Neuronal stem cell (in vitro differentiated cells): ENCODE measurements at places on chromosomes 5 and 9.

- DNase-seq = no peak
These were observed 134.0 kb downstream of the KCTD16 start for GRCh38 chr5:144304688-144305087.

GRCh38 chr5:171840066-171840465, 54.4 kb downstream of the SMIM23 start:
- no peak for DNase-seq

- DNase-seq = no peak
These were observed 4.1 kb downstream of the GALNT10 start for GRCh38 chr5:154194345-154195329.

DNA sequence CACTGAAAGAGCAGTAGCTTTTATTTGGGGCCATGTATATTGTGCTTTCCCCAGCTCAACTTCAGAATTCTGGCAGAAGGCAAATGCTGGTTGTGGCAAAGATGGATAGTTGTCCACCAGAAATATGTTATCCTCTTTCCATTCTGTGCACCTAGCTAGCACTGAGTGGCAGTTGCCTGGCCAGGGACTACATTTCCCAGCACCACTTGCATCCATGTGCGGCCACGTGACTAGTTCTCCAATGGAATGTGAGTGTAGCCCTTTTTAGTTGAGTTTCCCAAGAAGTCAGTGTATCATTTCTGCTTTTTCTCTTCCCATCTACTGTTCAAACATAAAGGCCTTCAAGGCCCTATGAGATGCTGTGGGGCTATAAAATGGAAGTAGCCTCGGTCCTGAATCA, 354.0 kb upstream of the CLINT1 start:
- DNase-seq = no peak

- DNase-seq = no peak
These were observed 62.7 kb upstream of the UNC5A start for GRCh38 chr5:176747670-176748072.

GRCh38 chr9:95721061-95721531, 154.4 kb upstream of the ERCC6L2 start:
- DNase-seq = no peak

DNA sequence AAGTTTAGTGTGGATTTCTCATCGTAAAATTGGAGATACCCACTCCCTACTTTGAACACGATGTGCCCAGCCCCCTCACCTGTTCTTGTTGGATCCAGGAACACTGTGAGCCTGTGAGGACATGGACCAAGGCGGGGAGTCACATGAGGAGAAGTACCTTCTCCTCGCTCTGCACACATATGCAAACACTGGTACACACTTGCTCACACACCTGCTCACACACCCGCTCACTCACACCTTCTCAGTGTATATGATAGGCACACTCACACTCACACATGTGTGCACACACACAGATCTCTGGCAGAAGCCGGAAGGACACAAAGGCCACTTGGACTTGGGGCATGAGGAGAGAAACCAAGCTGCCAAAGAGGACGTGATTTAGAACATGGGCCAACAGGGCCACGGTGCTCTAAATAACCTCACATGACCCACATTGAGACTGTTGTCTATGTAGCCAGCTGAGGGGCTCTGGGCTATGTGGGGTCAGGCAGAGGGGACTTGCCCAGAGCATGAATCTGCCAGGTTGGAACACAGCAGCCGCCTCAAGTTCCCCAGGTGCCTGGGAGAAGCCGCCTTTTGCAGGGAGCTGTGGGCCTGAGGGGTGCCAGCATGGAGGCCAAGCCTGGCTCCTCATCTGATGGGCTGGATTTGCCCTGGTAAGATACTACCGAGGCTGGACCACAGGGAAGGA, 283.0 kb upstream of the IRX4 start:
- DNase-seq = no peak

- DNase-seq = no peak
These were observed 40.4 kb downstream of the BASP1 start for GRCh38 chr5:17257705-17258273.

- DNase-seq = no peak
These were observed 9.0 kb upstream of the RAD23B start for GRCh38 chr9:107274096-107274495.
